ACHN (cell line): ENCODE measurements at places on chromosomes 11 and 22.

GRCh38 chr11:76392870-76393269 lies 11.7 kb downstream of the GVQW3 start:
- no peak for DNase-seq

DNA sequence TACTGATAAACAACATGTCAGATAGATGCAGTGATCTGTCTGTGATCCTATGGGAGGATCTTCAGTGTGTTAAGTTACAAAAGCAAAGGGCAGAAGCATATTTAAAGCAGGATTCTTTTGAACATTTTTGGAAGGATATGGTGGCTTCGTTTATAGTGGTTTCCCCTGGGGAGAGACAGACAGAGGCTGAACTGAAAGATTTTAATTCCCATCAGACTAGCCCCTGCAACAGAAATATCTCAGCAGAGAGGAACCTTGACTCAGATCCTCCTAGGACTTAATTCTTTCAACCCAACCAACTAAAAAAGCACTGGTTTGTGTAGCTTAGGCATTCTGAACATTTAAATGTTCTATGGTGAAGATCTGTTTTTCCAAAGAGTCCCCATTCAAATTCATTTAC lies 5.7 kb downstream of the CLTCL1 start:
- no peak for DNase-seq

DNA sequence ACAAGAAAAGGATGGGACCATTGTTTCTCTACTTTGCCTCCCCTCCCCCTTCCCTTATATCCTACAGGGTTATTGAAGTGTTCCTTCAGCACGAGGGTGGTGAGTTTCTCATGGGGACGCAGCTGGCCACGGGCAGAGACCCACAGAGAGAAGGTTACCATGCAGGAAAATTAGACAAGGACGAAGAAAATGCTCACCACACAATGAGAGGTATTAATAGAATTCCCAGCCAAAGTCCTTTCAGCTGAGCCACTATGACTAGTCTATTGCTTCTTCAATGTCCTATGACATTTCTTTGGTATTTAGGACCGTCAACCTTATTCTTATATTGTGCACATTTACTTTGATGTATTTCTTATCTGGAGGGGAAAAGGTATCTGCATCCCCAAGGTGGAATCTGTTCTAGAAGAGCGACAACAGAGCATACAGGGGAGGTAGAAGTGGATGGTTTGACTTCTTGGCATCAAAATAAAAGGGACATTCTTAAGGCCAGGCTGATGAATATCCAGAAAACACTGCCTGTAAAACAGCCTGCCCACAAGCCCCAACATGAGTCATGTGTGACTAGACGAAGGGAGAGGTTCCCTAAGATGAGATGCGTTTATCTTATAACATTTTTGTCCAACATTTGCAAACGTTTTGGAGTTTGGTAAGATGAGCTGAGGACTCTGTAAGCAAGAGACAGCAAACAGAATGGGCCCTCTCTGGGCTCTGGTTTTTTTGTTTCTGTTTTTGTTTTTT lies 209.8 kb upstream of the NARS2 start:
- DNase-seq: no peak

DNA sequence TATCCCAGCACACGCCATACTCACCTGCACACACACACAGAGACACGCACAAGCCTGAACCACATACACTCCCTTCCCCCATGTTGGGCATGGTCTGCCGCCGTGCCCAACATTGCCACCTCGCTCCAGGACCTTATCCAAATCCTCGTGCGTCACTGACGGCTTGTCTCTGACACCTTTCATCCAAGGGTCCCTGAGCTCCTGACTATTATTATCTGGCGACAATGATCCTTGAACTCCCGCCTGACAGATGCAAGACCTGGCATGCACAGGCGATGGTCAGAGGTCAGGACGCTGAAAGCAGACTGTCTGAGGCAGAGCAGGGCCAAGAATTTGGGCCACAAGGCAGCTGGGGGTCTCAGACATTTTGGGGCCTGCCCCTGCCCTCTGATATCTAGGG lies 4.2 kb downstream of the MB start:
- DNase-seq: no peak

GRCh38 chr11:82546661-82547557 lies 186.8 kb downstream of the FAM181B start:
- no peak for DNase-seq

DNA sequence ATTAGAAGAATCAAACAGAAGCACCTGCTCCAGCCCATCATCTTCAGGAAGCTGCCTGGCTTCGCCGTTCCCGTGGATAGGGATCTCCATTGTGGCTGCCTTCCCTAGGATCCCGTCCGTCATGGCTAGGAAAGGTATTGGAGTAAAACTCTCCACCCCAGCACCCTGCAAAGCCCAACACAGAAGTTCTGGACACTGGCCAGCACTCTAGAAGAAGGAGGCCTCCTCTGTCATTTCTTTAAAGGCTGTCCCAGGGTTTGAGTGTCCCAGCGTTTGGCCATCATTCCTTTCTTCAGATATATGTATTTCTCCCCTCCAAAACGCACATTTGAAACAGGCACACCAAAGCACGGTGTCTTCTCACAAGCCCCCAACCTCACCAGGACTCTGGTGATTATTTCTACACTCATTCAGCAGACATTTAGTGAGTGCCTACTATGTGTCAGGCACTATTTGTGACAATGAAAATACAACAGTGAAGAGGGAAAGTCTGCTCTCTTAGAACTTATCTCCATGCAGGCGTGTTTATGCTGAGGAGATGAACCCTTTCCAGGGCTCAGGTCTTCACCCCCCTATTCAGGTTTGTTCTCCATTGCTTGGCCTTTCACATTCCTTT lies 724 bp downstream of the ARFIP2 start:
- DNase-seq: no peak

GRCh38 chr11:119816660-119817059 lies 87.7 kb upstream of the NECTIN1 start:
- DNase-seq: no peak
